ENCODE measurements at places on chromosomes 4 and X.

DNA sequence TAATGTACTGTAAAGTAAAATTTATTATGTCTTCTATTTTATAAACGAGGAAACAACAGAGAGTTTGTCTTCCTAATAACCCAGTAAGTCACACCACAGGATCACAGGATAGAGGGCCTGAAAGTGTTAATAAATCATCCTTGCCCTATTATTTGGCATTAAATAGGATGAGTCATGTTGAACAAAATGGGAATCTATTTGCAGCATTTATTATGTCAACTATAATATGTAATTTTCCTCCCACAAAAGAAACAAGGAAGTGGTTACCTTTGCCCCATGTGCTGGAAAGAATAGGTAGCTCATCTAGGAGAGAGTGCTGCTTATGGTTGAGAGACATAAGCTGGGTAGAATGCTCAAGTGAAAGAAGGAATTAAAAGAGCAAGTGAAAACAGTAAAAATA is 237.6 kb upstream of the NDST3 start:
- no peak for DNase-seq

DNA sequence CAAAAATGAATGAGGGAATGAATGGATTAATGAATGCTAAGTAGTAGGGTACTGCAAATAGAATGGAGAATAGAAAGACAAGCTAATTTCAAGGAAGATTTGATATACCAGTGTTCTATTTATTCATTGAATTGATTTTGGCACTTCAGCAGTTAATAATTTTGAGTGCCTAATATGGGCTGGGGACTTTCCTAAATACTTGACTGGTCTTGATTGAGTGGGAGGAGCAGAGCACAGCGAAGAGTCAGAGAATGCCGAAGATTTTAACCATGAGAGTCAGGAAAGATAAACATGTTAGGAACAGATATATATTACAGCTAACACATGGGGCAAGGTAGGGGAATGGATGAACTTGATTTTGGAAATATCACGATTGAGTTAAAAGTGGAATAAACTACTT is 10.6 kb downstream of the IL15 start:
- DNase-seq: no peak

DNA sequence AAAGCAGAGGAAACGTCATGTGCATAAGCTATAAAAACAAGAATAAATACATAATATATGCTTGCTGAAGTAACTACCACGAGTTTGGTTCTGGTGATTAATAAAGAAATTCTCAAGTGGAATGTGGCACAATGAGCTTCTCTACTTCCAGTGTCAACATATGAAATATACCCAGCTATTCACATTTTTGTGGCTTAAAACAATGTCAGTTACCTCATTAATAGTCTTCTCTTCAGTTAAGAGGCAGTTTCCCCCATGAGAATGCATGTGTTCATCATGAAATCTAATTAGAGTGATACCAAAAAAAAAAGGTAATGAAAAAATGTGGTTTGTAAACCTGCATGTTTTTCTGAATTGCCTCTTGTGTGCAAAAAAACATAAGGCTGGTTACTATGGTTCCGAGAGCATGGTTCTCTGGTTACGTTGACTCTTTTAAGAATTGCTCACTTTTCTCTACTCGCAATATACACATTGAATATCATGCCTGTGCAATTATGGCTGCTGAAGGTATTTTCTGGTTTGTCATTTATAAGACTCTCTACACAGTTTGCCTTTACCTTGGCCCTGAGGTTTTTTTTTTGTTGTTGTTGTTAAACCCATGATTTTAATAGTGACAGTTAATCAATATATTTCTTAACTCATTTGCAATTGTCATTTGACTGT is 108.2 kb downstream of the PCDH7 start:
- DNase-seq: no peak

GRCh38 chr4:108384544-108384943 is 215.8 kb upstream of the LEF1 start:
- no peak for DNase-seq

GRCh38 chrX:69066966-69067525 is 98.2 kb downstream of the PJA1 start:
- DNase-seq: no peak

- no peak for DNase-seq
Observed at GRCh38 chr4:74625981-74626380, 168.3 kb downstream of the BTC start.

- DNase-seq: no peak
Observed at GRCh38 chrX:22462959-22463358, 190.2 kb downstream of the CBLL2 start.

GRCh38 chrX:120302434-120302833 is 8.8 kb downstream of the TMEM255A start:
- DNase-seq: peak; percentile 48

DNA sequence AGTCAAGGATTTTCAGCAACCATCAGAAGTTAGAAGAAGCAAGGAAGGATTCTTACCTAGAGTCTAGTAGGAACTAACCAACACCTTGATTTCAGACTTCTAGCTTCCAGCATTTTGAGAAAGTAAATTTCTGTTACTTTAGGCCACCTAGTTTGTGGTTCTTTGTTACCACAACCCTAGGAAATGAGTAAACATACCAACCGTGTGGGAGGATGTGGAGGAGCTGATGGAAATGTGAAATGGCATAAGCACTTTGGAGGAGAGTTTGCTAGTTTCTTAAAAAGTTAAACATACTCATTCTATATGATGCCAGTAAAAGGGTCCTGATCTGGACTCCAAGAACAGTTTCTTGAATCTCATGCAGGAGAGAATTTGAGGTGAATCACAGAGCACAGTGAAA is 679.4 kb downstream of the PDHA2 start:
- DNase-seq: no peak

DNA sequence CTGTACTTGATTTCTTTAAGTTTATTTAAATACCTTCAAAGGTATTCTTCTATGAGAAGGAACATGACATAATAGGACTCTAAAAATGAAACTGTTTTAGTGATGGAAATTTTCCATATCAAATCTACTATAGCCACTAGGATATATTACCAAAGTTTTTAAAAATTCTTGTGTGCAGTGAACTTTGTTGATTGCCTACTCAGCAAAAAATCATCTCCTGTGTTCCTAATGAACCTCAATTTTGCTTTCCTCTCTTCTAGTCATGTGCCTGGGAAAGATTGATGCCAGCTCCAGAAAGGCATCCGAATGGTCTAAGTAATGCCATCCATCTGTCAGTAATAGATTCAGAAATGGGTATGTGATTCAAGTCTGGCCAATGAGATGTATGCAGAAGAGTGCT is 111.1 kb downstream of the ANXA3 start:
- DNase-seq: no peak

GRCh38 chr4:81620442-81620841 is 148.7 kb upstream of the RASGEF1B start:
- no peak for DNase-seq

DNA sequence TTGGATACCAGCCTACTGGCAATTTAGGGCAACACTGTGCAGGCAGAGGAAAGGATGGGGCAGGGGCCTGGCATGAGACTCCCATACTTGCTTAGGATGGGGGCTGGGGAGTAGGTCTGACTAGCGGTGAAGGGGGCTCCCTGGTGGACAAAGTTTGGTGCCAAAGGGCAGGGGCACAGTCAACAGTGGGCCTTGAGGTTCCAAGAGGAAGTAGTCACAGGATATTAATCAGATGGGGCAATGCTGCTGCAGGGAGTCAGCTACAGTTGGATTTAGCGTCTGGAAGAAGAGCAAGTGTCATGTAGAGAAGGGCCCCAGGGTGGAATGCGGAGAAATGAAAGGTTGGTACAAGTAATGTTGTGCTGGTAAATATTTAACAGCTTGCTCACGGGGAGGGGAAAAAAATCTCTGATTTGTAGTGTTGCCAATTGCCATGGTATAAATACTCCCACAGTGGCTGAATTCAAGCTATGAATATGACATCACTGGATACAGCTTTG is 139.4 kb downstream of the PJA1 start:
- no peak for DNase-seq

- no peak for DNase-seq
Observed at GRCh38 chr4:172874944-172875343, 293.7 kb upstream of the GALNT7 start.

GRCh38 chrX:113954297-113954696 is 629.6 kb upstream of the HTR2C start:
- no peak for DNase-seq

GRCh38 chrX:123833387-123833786 is 26.5 kb upstream of the XIAP start:
- peak; percentile 64 for DNase-seq

GRCh38 chrX:136652822-136653723 is 5.1 kb downstream of the CD40LG start:
- DNase-seq: no peak

DNA sequence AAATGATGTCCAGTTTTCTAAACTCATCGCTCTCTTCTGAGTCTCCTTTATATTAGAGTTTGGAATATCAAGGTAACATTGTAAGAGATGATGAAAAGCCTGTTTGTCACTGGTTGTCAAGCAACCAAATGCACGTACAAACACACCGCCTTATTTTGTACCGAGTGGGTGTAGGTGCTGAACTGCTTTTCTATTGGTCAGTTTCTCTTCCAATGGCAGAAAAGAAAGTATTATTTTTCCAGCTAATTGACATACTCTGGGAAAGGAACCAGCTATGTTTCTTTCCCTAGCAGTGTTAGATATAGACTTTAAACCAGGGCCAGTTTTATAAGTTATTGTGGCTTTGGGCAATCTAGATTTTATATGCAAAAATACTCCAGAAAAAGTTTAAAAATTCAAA is 6.6 kb upstream of the PPM1K start:
- DNase-seq: peak; percentile 2

DNA sequence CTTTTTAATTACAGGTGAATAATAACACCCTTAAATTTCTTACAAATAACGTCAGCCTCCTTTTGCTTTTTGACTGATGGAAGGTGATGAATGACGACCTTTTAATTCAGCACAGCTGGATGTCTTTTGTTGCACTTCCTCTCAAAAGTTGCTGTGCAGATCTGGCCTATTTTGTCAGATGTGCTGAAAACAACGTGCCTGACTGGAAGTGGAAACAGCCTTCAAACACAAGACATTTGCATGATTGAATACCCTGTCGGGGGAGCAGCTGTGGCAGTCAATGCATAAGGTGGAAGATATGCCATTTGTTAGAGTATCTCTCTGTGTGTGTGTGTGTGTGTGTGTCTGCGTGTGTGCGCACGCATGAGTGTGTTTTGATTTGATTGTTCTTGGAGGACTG is 579.7 kb downstream of the SPRY1 start:
- DNase-seq: no peak

DNA sequence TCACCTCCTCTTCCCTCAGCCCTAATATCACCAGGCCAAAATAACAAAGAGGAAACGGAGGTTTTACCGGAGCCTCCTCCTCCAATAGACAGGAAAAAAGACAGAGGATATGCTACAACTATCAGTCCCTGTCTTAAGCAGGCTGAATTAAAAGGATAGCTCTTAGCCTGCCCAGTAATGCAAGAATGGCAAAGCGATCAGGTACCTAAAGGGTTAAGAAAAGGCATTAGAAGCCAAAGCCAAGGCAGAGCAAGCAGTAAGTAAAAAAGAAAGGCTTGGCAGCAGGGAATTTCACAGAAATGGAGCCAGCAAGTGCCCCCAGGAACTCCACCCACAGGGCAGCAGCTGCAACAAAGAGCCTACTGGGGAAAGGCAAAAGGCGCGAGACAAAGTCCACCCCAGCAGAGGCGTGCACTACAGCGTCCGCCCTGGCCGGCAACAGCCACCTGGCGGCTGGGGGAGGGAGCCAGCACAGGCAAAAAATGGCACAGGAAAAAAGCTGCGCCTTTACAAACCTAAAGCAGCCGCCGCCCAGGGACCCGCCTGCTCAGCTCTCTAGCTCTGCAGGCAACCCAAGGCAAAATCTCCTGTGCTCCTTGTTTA is 220.6 kb upstream of the ZC4H2 start:
- peak; percentile 3 for DNase-seq

- peak; percentile 17 for DNase-seq
Observed at GRCh38 chrX:153687121-153688039, at the start of gene SLC6A8. TSS of gene SLC6A8 (plus strand) at chrX:153687926. CDS start at chrX:153688575, 649 bp downstream.

GRCh38 chrX:113275804-113276203 is 435.2 kb upstream of the AMOT start:
- no peak for DNase-seq

DNA sequence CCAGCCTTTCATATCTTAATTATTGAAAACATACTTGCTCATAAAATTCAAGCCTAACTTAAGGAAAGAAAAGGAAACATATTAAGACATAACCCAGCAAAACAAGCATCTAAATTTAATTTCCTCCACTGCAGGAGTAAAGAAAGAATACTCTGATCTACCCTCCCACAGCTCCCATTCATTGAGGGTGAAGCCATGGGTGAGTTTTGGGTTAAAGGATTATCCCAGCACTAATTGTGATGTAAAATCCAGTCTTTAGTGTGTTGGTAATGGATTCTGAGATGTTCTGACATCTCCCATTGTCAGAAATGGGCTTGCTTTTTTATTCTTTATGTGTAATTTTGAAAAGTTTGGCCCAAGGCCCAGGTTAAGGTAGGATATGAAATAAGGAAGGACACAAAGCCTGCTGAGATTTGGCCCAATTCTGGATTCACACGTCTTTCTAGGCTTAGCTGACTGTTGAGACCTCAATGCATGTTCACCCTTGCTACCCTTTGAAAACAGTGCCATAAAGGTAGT is 50.4 kb downstream of the SPARCL1 start:
- DNase-seq: no peak

DNA sequence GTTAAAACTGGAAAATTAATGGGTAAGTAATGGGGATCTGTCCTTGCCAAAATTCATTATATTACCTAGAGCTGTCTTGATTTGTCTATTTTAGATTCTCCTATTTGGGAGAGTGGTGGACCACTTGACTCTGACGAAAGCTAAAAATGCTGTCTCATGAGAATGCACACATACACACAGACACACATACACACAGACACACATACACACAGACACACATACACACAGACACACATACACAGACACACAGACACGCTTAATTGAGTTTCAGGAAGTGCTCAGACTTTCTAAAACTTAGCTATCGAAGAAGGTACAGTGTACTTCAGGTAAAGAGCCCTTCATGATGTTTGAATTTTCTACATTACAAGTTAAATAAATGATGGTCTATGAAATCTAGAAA is 279.5 kb downstream of the ANKRD50 start:
- no peak for DNase-seq

GRCh38 chrX:104539081-104539480 is 26.9 kb upstream of the IL1RAPL2 start:
- DNase-seq: no peak

DNA sequence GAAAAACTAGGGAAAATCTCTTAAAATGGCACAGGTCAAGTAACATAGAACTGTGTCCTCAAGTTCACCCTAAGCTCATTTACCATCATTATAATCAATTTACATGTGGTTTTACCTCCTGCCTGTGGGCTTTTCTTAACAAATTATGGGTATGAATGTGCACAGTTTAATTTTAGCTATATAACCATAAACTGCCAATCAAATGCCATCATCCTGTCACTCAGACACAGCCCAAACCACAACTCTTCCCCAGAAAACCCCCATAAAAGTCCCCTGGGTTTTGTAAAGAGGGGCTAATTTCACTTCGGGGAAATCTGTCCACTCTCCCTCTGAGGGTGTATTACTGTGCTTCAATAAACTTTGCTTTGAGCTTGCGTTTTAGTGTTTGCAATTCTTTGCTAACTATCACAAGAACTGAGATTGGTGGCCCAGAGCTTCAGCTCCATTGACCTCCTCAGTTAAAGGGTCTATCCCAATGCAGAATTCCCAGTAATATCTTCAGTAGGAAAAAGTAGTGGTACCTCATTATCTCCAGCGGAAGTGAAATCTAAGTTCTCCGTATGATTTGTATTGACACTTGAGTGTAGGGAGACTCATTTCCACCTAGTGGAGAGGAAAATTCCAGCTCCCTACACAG is 394.6 kb downstream of the SPOCK3 start:
- no peak for DNase-seq

- DNase-seq: no peak
Observed at GRCh38 chr4:146299607-146300006, 85.3 kb downstream of the REELD1 start.

Measured in NCI-H510A treated with DMSO at 0.1 percent for 48 hours (cell line).